ENCODE measurements at places on chromosomes 5 and 9.
A peak's percentile ranks its signal among the peaks of the same experiment; 100 is the strongest.

DNA sequence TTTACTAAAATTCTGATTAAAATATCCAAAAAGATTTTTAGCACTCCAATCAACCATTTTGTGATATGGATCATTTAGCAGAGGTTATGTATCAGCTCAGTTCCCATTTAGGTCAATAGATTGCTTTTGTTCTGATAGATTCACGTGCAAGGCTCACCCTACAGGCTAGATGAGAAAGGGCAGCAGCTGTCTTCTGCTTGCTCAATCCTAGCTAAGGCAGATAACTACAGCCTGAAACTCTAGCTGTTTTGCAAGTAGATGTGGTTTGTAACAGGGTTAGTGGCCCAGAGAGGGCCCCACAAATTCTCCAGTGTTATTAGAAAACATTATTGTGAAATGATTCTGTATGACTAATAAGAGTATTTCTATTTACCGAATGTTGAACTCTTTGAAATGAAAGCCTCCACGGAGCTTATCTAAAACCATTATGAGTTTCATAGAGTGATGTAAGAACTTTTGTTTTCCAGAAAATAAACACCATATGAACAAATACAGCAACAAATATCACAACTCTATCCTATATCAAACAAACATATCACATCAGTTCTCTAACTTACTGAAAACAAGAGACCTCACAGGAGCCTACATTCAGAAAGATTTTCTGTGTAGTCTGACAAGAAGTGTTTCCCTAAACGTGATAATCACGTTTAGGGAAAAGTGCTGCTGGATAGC is 841.9 kb upstream of the ACO1 start:
- peak; percentile 69 for DNase-seq

DNA sequence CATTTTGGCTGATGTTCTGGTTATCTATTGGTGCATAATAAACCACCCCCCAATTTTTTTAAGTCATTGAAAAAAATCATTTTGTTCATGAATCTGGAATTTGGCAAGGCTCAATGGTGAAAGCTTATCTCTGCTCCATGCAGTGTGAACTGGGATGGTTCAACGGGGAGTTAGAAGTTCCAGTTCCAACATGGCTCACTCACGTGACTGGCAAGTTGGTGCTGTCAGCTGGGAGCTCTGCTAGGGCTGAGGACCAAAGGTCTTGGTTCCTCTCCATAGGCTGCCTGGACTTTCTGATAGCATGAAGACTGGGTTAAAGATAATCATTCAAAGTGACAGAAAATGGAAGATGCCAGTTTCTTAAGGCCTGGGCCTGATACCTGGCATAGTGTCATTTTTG is 3.1 kb upstream of the SPATA24 start:
- no peak for DNase-seq

GRCh38 chr9:37503736-37504135 is 18.0 kb downstream of the POLR1E start:
- peak; percentile 21 for DNase-seq

DNA sequence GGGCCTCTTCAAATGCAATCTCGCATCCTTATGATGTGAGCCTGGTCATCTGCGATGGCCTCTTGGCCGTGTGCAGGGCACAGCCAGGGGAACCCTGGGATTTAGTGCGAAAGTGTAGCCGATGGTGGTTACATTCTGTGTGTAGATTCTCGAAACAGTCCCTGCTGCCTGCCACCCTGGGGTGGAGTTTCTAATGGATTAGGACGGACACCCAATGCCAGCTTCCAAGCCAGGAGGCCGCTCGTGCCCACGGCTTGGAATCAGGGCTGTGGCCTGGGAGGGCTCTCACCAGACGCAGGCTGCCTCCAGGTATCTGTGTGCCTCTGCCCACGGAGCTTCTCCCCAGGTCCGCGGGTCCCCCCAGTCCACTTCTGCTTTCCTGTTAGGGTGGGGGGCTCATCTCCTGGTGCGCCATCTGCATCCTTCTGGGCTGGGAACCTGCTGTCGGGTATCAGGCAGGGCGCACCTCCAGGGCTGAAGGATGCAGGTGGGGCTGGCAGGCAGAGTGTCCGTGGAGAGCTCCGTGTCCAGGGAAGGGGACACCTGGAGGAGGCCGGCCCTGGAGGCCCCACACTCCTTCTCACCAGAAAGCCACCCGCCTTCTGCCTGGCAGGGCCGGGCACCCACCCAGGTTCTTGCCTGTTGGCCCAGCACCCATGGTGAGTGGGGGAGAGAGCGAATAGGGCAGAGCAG is 3.4 kb upstream of the SLC12A7 start:
- no peak for DNase-seq

- DNase-seq = no peak
Observed at GRCh38 chr5:135593886-135594285, 15.1 kb upstream of the CXCL14 start.

DNA sequence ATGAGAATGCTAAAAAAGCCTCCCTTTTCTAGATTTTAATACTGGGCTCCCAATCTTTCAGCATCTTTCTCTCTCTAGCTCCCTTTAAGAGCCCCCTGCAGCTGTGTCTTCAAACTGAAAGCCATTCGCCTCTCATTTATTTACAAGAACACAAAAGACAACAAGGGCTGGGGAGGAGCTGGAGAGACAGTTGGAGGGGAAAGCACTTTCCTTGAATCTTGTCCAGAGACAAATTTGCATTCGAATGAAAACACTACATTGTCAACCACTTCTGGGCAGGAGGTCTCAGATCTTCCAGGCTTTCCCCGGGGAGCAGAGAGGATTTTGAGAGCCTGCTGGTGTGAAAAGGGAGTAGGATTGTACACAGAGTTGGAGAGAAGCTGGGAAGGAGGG is 518.3 kb downstream of the CTNND2 start:
- DNase-seq = no peak

DNA sequence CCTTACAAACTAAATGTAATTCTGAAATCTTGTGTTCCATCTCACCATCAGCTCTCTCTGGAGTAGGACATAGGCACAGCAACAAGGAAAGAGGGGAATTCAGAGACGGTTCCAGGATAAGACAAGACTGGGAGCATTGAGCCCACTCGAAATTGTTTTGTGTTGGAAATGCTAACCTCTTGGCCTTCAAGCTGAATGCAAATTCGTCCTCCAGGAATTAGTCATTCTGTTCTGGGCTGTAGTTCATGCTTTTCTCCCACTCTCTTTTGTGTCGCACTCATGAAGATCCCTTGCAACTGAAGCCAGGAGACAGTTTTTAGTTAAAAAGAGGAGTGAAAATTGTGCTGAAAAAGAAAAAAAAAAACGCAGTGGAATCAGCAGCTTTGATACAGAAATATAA is 121.7 kb upstream of the SEMA6A start:
- DNase-seq = no peak

- no peak for DNase-seq
Observed at GRCh38 chr5:78747055-78747454, 98.5 kb upstream of the LHFPL2 start.

- no peak for DNase-seq
Observed at GRCh38 chr9:121277518-121278295, 9.7 kb downstream of the GSN start.

DNA sequence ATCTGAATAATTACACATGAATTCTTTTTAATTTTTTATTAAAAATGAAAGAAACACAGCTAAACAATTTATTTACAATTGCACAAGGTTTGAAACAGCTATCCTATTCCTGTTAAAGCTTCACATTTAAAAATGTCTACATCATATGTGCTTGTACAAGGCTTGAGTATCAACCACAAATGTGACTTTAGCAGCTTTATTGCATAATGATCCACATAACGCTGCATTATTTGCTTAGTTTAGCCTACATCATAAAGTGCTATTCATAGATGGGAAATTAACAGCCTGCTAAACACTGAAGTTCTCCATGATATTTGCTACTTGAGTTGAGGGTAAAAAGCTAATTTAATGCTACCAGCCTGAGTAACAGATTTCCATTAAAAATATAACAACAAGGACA is 45.0 kb downstream of the TRIM36 start:
- no peak for DNase-seq

DNA sequence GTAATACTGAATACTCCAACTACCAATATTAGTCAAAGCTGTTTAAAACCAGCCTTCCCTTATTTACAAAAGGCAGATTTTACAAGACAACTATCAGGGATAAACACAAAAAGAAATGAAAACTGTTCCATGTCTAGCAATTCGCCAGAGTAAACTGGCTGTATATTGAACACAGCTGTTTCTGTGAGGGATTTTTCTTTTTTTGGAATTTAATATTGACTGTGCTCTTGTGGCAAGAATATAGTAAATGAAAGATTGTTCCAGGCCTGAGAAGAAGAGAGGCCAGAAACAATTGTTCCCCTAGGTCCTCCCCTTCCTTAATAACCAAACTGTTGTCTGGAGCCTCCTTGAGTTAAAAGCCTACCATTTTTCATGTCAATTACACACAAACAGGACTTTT is 188.6 kb downstream of the PDE4D start:
- DNase-seq = no peak

GRCh38 chr5:35185518-35185917 is 44.8 kb downstream of the PRLR start:
- DNase-seq = no peak

GRCh38 chr5:65861830-65862241 is 64.5 kb upstream of the ERBIN start:
- no peak for DNase-seq

DNA sequence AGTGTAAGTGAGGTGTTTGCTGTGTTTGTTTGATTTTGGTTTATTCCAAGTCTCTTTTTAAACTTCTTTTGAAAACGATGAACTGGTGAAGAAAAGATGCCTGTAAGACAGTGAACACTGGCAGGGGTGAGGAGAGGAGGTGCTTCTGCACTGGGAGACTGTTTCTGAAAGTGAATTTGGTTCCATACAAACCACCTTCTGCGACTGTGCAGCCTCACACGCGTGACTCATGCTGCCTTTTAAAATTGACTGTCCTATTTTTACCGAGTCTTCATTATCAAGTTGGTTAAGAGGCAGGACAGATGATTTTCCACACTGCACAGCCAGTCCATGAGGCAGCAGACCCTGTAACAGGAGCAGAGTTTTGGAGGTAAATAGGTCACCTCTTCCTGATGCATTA is 340.6 kb downstream of the MTRR start:
- DNase-seq = no peak

GRCh38 chr5:150851039-150851438 is 4.7 kb downstream of the IRGM start:
- no peak for DNase-seq

- no peak for DNase-seq
Observed at GRCh38 chr9:93111001-93111370, 15.0 kb downstream of the CARD19 start.
